Type B pancreatic cell (in vitro differentiated cells): ENCODE measurements at places on chromosomes 12 and 14. TPM values are rescaled to one million over a fixed set of nuclear protein-coding genes. Genes with fewer than 3 reads are reported as not detected.

The SENP1 gene
- 25.0 and 32.0 TPM in 2 replicates for total RNA-seq

The THAP2 gene
- total RNA-seq: 4.9 and 8.9 TPM in 2 replicates

The PPM1A gene
- total RNA-seq: 34.5 and 45.0 TPM in 2 replicates

- H3K4me3 ChIP-seq: no peak overlapping the region
- DNase-seq: no peak
- no peaks in the 10 kb centered on the region for H3K36me3 ChIP-seq
- no peaks in the 10 kb centered on the region for H3K4me1 ChIP-seq
- no peak overlapping the region for H3K27ac ChIP-seq
Observed at GRCh38 chr14:67524634-67524963, 8.5 kb upstream of the PLEKHH1 start.

DNA sequence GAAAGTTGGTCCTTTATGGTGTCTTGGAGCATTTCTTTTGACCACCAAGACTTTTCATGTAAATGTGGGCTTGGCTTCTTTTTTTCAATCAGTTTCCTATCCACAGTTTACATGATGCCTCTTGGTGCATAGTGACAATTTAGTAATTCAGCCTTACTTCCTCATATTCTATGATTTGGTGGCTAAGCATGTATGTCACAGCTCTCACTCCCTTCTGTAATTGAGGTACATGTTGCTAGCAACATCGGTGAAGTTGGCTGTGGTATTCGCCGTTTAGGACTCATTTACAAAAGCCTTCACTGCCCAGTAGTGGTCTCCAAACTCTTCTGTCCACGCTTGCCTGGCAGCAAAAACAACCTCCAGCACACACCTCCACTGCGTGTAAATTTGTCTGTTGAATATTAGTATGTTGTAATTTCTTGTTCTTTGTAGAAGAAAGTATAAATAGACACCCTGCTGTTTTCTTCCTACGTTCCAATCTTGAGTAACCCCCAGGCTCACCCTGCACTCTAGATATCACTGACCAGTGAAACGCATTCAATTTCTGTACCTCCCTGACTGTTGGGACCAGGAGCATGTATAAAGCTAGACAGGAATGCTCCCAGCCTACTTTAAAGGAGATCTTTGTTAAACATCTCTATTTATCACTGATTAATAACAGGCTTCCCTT lies 90.4 kb downstream of the PPP2R5C start:
- no peaks in the 10 kb centered on the region for H3K27me3 ChIP-seq
- H3K27ac ChIP-seq: no peak overlapping the region
- H3K36me3 ChIP-seq: peaks cover 11% of the 10 kb centered on the region
- H3K4me3 ChIP-seq: no peak overlapping the region
- peaks cover 33% of the 10 kb centered on the region for H3K4me1 ChIP-seq

- H3K4me3 ChIP-seq: peak overlapping the region; percentile 6
- no peak for DNase-seq
- peaks cover 30% of the 10 kb centered on the region for H3K4me1 ChIP-seq
- no peaks in the 10 kb centered on the region for H3K27me3 ChIP-seq
- H3K36me3 ChIP-seq: no peaks in the 10 kb centered on the region
Observed at GRCh38 chr12:67705394-67706370, 57.1 kb downstream of the DYRK2 start.

- H3K4me3 ChIP-seq: no peak overlapping the region
- H3K27me3 ChIP-seq: no peaks in the 10 kb centered on the region
- no peak overlapping the region for H3K27ac ChIP-seq
- DNase-seq: no peak
- no peaks in the 10 kb centered on the region for H3K36me3 ChIP-seq
- H3K4me1 ChIP-seq: peaks cover 5% of the 10 kb centered on the region
Observed at GRCh38 chr12:44589697-44590096, 286.4 kb downstream of the NELL2 start.

- DNase-seq: no peak
- H3K36me3 ChIP-seq: no peaks in the 10 kb centered on the region
- no peak overlapping the region for H3K4me3 ChIP-seq
- H3K27ac ChIP-seq: no peak overlapping the region
Observed at GRCh38 chr14:66638689-66639088, 130.7 kb downstream of the GPHN start.

DNA sequence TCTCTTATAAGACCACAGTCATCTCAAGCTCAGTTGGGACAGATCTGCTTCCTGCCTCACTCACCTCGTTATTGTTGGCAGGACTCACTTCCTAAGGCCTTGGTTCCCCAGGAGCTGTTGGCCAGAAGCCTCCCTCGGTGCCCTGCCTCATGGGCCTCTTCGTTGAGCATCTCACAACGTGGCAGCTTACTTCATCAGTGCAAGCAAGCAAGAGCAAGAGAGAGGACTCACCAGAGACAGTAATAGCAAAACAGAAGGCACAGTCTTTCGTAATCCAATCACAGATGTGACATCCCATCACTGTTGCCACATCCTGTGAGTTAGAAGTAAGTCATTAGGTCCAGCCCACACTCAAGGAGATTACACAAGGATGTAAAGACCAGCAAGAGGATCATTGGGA lies 5.1 kb upstream of the NUMB start:
- DNase-seq: no peak
- H3K27ac ChIP-seq: no peak overlapping the region
- peaks cover 44% of the 10 kb centered on the region for H3K4me1 ChIP-seq
- no peaks in the 10 kb centered on the region for H3K36me3 ChIP-seq
- H3K4me3 ChIP-seq: no peak overlapping the region
- no peaks in the 10 kb centered on the region for H3K27me3 ChIP-seq

GRCh38 chr12:107990325-107990724 lies 138.8 kb upstream of the WSCD2 start:
- peaks cover 14% of the 10 kb centered on the region for H3K4me1 ChIP-seq
- no peak overlapping the region for H3K4me3 ChIP-seq
- H3K27me3 ChIP-seq: peaks cover 41% of the 10 kb centered on the region
- H3K36me3 ChIP-seq: no peaks in the 10 kb centered on the region
- DNase-seq: no peak
